ENCODE measurements at places on chromosomes 2 and 18.

GRCh38 chr2:30769481-30769780 is 37.8 kb downstream of the CAPN13 start:
- no peak for DNase-seq

- DNase-seq = no peak
Measured at GRCh38 chr2:77578354-77578753, 56.2 kb upstream of the LRRTM4 start.

DNA sequence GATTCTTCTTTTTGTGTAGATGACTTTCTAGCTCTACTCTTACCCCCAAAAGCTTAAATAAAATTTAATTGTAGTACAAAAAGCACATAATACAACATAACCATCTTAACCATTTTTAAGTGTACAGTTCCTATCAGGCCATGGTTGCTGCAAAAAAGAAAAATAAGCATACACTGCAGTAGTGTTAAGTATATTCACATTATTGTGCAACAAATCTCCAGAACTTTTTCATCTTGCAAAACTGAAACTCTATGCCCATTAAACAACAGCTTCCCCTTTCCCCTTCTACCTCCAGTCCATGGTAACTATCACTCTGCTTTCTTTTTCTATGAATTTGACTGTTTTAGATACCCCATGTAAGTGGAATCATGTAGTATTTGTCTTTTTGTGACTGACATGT is 18.1 kb downstream of the PPM1B start:
- DNase-seq = no peak

- DNase-seq = no peak
Measured at GRCh38 chr18:73940721-73941120, 206.9 kb downstream of the FBXO15 start.

DNA sequence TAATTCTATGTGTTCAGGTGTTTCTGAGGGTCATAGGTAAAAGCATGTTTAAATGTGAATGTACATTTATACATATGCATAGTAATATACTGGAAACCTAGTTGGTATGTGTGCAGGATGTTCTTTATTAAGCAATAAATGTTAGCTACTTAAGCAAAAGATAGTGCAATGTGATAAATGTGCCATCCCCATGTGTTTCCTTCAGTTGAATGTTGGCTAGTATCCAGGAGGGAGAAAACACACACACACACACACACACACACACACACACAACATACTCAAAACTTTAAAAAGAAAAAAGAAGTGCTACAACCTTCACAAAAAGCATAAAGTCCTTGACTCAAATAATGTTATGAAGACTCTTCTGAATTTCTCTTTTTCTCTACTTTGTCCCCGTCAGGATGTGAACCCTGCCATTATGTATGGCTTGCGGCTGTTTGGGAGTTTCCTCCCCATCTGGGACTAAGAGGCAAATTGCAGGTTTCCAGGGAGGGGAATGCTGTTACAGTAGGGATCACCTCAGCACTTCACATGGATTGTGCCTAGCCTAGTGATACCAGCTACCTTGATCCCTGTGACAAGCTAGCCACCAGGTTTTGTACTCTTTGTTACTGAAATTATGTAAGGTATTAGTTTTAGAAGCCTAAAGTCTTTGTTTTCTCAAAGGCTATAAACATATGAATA is 82.6 kb downstream of the IKZF2 start:
- no peak for DNase-seq

DNA sequence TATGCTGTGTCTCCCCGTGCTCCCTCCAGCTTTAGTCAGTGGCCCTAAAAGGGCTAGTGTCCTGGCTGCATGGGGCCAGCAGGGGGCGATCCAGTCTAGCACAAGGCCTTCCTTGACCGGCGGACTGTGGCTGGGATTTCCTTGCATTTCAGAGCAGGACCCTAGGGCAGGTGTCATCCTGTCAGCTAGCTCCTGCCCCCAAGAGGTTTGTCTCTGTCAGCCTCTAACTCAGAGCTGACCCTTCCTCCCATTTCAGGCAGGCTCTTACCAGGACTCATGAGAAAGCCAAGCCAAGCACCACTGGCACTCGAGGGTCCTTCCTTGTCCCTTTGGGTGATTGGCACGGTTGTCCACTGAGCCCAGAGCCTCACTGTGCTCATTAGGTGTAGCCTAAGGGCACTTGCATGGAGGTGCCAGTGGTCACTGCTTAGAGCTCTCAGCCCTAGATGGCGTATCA is 140.3 kb downstream of the RPIA start:
- peak; percentile 34 for DNase-seq

- DNase-seq = no peak
Measured at GRCh38 chr2:217463402-217464075, 539.3 kb downstream of the TNS1 start.

GRCh38 chr2:16185801-16186272 is 245.5 kb downstream of the MYCN start:
- DNase-seq = no peak

DNA sequence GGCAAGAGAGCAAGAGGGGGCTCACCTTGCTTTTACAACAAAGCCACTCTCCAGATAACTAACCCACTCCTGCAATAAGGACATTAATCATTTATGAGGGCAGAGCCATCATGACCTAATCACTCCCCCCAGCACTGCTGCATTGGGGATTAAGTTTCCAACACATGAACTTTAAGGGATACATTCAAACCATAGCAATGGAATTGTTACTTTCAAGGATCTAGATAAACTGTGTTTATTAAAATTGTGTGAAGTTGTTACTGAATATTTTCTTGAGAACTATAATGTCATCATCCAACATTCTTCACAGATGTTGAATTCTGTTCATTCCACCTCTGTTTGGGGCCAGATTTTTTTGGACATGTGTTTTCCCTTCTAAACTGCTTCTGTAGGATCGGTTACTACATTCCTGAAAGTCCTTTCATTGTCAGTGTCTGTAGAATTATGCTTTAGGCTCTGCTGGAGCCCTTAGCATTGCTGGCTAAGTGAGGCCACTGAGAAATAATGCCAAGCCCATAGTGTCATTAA is 50.4 kb downstream of the SPATS2L start:
- peak; percentile 88 for DNase-seq

DNA sequence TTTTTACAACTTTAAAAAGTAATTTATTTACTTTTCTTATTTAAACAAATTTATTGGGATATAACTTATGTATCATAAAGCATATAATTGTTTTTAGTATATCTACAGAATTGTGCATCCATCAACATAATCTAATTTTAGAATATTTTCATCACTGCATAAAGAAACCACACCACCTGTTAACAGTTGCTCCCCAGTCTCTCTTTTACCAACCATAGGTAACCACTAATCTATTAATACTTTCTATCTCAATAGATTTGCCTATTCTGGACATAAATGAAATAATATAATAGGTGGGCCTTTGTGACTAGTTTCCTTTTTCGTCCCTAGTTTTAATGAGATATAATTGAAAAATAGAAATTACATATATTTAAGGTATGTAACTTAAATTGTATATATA is 90.6 kb downstream of the ADAM23 start:
- DNase-seq = no peak

Data from EL (cell line).